ENCODE measurements at places on chromosomes 3 and 15. TPM values are rescaled to one million over a fixed set of nuclear protein-coding genes. Genes with fewer than 3 reads are reported as not detected.

The HTR3E gene
- total RNA-seq, result not detected

The KPNA1 gene
- total RNA-seq, result 47.2 TPM

The ANKRD63 gene
- not detected for total RNA-seq

The CNTN4 gene
- 10.6 TPM for total RNA-seq

The CRABP1 gene
- not detected for total RNA-seq

The PHLDB2 gene
- 91.5 TPM for total RNA-seq

The SLC15A2 gene
- 2.1 TPM for total RNA-seq

The MLF1 gene
- 10.8 TPM for total RNA-seq

The HDC gene
- 0.39 TPM for total RNA-seq

The CDHR4 gene
- total RNA-seq, result not detected

DNA sequence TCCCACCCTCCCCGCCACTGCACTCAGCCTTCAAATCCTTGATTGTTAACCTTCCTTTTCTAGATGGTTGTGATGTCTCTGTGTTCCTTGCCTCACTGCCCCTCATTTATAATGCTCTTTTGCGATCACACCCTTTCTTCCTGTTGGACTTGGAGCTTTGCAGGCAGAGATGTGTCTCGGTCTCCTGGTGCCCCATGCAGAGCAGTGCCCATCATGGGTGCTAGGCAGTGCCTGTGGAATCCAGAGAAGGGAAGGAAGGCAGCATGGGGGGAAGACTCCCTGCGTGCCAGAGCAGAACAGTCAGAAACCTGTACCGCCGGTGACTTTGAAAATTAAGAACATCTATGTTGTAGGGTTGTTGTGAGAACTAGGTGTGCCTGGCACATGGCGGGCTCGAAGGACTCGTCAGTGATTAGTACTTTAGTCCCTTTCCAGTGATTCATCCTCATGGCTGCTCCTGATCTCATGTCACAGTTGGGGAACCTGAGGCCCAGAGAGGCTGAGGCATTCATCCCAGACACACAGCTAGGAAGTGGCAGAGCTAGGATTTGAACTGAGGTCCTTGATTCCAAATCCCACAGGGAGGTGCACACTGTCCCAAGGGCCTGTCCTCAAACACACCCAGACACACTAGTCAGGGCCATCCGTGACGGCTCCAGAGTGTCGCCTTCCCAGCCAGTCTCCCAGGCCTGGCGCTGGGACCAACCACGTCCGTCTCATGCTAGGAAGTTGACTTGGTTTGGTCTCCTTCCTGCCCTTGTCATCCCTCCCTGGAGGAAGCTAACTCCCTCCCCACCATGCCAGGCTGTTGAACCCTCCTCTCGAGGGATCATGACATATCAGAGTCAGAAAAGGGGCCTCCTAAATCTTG, 58.3 kb downstream of the SMAD6 start:
- H3K27ac ChIP-seq, result peak overlapping the region; percentile 73
- H3K4me3 ChIP-seq, result no peak overlapping the region
- no peak for DNase-seq
- no peaks in the 10 kb centered on the region for H3K36me3 ChIP-seq
- peaks cover 58% of the 10 kb centered on the region for H3K4me1 ChIP-seq

DNA sequence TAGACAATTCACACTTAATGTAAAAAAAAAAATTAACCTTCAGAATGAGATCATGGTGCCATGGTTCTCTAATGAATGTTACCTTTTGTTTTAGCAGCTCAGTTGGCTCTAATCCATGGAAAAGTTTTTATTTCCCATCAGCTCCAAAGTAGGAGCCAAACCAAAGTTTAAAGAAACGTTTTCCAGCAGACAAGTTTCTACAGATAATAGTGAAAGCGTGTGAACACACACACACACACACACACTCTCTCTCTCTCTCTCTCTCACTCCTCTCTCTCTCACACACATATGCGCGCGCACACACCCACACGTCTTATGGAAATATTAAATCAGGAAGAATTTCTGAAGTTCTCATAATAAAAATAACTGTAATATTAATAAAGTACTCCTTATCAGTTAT, 46.9 kb downstream of the MBNL1 start:
- no peaks in the 10 kb centered on the region for H3K36me3 ChIP-seq
- H3K4me3 ChIP-seq, result no peak overlapping the region
- DNase-seq, result no peak
- no peaks in the 10 kb centered on the region for H3K27me3 ChIP-seq
- peaks cover 77% of the 10 kb centered on the region for H3K4me1 ChIP-seq

- no peaks in the 10 kb centered on the region for H3K27me3 ChIP-seq
- H3K4me3 ChIP-seq, result no peak overlapping the region
- no peak for DNase-seq
- H3K27ac ChIP-seq, result no peak overlapping the region
- H3K36me3 ChIP-seq, result no peaks in the 10 kb centered on the region
Measured at GRCh38 chr3:18847583-18848197, 300.6 kb upstream of the KCNH8 start.

GRCh38 chr3:54134155-54134554, 11.8 kb downstream of the CACNA2D3 start:
- DNase-seq, result no peak
- H3K4me3 ChIP-seq, result no peak overlapping the region
- no peak overlapping the region for H3K27ac ChIP-seq
- no peaks in the 10 kb centered on the region for H3K27me3 ChIP-seq
- H3K4me1 ChIP-seq, result no peaks in the 10 kb centered on the region

- H3K27ac ChIP-seq, result peak overlapping the region; percentile 66
- no peak overlapping the region for H3K4me3 ChIP-seq
- H3K27me3 ChIP-seq, result no peaks in the 10 kb centered on the region
- peaks cover 5% of the 10 kb centered on the region for H3K4me1 ChIP-seq
Measured at GRCh38 chr3:58101499-58102389, 93.5 kb downstream of the FLNB start.

DNA sequence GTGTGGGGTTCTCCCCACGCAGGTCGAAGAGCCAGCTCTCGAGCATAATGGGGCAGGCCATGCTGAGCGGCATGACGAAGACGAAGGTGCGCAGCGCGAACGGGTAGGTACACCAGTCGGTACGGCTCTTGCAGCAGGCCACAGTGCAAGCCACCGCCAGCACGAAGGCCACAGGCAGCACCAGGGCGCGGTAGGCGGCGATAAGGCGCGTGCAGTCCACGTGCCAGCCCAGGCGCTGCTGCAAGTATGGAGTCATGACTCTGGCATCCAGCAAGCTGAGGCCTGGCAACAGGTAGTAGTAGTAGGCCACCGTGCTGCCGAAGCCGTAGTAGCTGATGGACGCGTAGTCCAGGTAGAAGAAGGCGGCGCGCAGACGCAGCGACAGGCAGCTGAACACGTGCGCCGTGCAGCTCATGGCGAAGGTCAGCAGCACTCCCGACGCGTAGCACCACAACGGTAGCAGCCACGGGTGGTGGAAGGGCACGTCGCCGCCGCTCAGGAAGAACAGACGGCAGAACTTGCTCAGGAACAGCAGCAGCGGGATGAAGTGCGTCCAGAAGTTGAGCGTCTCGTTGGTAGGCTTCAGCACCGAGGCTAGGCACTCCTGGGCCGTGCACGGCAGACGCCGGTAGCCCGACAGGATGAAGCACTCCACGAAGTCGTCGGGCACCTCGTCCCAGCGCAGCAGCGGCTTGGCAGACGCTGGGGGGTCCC, 797 bp downstream of the PAQR9 start:
- H3K4me1 ChIP-seq, result peaks cover 19% of the 10 kb centered on the region
- H3K4me3 ChIP-seq, result peak overlapping the region; percentile 67
- no peak for DNase-seq

- H3K4me3 ChIP-seq, result no peak overlapping the region
- H3K27me3 ChIP-seq, result no peaks in the 10 kb centered on the region
- peaks cover 15% of the 10 kb centered on the region for H3K4me1 ChIP-seq
- no peaks in the 10 kb centered on the region for H3K36me3 ChIP-seq
Measured at GRCh38 chr15:98402486-98402885, 245.9 kb upstream of the IGF1R start.

DNA sequence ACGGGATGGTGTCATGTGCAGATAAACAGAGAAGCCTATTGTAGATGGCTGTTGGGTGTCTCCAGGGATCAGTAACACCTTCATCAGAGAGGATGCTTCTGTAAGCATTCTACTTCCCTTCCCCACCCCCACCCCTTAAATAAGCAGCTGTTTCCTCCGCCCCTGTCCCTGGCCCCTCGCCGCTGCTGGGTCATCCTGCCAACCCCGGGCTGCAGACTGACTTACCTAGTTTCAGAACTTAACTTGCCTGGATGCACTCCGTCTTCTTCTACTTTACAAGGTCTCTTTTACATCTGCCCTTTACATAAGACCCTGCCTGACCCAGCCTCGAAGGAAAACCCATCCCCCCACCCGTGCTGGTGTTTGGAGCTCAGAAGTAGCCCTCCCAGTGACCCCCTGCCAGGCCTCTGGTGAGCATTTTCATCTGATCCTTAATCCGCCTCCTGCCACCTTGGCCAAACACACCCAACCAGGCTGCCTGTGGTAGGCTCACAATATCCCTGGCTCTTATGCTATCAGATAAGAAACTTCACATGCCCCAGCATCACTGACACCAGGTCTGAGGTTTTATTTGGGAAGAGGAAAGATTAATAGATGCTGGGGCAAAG, 103.0 kb upstream of the HES1 start:
- no peak overlapping the region for H3K4me3 ChIP-seq
- H3K36me3 ChIP-seq, result no peaks in the 10 kb centered on the region
- H3K4me1 ChIP-seq, result no peaks in the 10 kb centered on the region
- peaks cover 8% of the 10 kb centered on the region for H3K27me3 ChIP-seq
- DNase-seq, result no peak

GRCh38 chr3:106619-107018, 89.9 kb upstream of the CHL1 start:
- H3K4me3 ChIP-seq, result no peak overlapping the region
- H3K27ac ChIP-seq, result no peak overlapping the region
- no peak for DNase-seq
- no peaks in the 10 kb centered on the region for H3K36me3 ChIP-seq
- H3K4me1 ChIP-seq, result no peaks in the 10 kb centered on the region
- no peaks in the 10 kb centered on the region for H3K27me3 ChIP-seq

- no peaks in the 10 kb centered on the region for H3K27me3 ChIP-seq
- peaks cover 40% of the 10 kb centered on the region for H3K36me3 ChIP-seq
- peaks cover 15% of the 10 kb centered on the region for H3K4me1 ChIP-seq
- no peak overlapping the region for H3K4me3 ChIP-seq
Measured at GRCh38 chr15:62756326-62756994, 286.1 kb upstream of the TPM1 start.

DNA sequence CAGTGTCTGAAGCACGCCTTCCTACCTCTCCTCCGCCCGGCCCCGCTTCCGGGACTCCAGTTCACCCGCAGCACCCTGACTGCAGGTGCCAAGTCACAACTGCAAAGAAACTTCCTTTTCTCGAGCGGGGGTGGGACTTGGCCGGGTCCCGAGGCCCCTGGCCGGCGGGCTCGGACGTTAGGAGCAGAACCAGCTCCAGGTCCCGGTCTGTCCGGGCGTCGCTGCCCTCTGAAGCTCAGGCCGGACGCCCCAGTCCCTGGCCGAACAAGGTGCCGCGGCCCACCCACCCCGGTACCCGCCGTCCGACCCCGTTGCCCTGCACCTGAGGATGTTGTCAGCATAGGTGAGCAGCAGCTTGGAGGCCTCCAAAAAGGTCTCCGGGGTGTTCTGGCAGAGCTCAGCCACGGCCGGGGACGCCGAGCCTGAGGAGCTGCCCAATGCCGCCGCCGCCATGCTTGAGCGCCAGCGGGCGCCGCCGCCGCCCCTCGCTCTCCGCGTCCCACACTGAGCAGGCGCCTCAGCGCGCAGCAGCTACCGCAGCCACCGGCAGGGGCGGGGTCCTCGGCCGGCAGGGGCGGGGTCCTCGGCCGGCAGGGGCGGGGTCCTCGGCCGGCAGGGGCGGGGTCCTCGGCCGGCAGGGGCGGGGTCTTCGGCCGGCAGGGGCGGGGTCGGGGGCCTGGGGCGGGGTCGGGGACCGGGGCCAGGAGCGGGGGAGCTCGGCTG, at the start of gene NGLY1:
Gene NGLY1, minus strand, starts transcription at position 506 of the 723 bp plus-strand sequence. Its CDS starts 53 bp downstream, at position 453.
- H3K27ac ChIP-seq, result peak within 1 kb of the TSS; percentile 95
- H3K4me3 ChIP-seq, result peak within 1 kb of the TSS; percentile 92
- no peaks in the 10 kb centered on the region for H3K27me3 ChIP-seq

GRCh38 chr3:107729686-107730085, 206.9 kb downstream of the BBX start:
- no peak overlapping the region for H3K4me3 ChIP-seq
- H3K27ac ChIP-seq, result no peak overlapping the region
- no peaks in the 10 kb centered on the region for H3K4me1 ChIP-seq
- no peak for DNase-seq
- peaks cover 11% of the 10 kb centered on the region for H3K36me3 ChIP-seq
- H3K27me3 ChIP-seq, result no peaks in the 10 kb centered on the region

GRCh38 chr15:92959219-92959618, 59.1 kb downstream of the CHD2 start:
- no peak overlapping the region for H3K4me3 ChIP-seq
- DNase-seq, result no peak
- no peaks in the 10 kb centered on the region for H3K4me1 ChIP-seq
- peaks cover 44% of the 10 kb centered on the region for H3K36me3 ChIP-seq
- H3K27me3 ChIP-seq, result no peaks in the 10 kb centered on the region

GRCh38 chr15:50163719-50164410, 18.1 kb upstream of the SLC27A2 start:
- H3K27me3 ChIP-seq, result no peaks in the 10 kb centered on the region
- H3K27ac ChIP-seq, result no peak overlapping the region
- DNase-seq, result no peak

DNA sequence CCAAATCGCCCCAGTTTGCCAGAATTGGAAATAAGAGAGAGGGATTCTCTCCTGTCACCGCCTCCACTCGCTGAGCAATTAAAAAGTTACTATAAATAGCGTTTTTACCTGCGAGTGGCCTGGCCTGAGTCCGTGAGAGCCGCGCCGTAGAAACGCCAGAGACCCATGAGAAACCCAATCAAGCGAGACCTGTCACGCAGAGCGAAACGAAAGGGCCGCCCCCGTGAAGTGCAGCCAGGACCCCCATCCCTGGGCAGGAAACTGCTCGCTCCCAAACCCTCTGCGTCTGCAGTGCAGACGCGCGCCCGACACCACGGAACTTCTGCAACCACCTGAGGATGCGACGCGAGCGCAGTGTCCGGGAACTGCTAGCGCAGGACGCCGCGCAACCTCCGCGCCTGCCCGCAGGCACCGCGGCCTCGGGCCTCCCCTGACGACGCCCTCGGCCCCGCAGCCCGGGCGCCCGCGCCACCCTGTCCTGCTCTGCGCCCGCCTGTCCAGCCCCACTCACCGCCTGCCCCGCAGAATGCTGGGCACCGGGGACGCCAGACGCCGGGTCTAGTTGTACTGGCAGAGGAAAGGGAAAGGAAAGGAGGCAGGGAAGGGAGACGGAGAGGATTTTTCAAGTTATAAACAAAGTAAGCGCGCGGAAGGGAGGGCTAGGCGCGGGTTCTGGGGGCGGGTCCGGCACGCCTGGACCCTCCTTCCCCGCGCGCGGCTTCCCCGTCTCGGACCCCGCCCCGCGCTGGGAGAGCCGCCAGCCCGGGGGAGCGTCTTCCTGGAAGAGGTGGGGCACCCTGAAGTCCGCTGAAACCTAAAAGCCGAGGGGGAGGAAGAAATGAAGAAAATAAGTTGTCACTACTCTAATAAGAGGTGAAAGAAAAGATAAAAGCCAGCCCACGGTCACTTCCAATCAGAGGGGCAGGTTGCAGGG, at the start of gene PLSCR4:
Gene PLSCR4, minus strand, starts transcription at position 657 of the 934 bp plus-strand sequence. CDS start 29,034 bp downstream, outside the sequence.
- H3K36me3 ChIP-seq, result no peaks in the 10 kb centered on the region
- peaks cover 53% of the 10 kb centered on the region for H3K4me1 ChIP-seq
- H3K4me3 ChIP-seq, result peak within 1 kb of the TSS; percentile 98
- DNase-seq, result peak; percentile 95

GRCh38 chr3:53269888-53270880, 14.4 kb upstream of the TKT start:
- peak overlapping the region; percentile 90 for H3K27ac ChIP-seq
- H3K27me3 ChIP-seq, result no peaks in the 10 kb centered on the region
- peak overlapping the region; percentile 13 for H3K4me3 ChIP-seq
- peak; percentile 94 for DNase-seq
- H3K36me3 ChIP-seq, result no peaks in the 10 kb centered on the region
- H3K4me1 ChIP-seq, result peaks cover 23% of the 10 kb centered on the region
